ENCODE measurements at places on chromosomes 7 and 10.

DNA sequence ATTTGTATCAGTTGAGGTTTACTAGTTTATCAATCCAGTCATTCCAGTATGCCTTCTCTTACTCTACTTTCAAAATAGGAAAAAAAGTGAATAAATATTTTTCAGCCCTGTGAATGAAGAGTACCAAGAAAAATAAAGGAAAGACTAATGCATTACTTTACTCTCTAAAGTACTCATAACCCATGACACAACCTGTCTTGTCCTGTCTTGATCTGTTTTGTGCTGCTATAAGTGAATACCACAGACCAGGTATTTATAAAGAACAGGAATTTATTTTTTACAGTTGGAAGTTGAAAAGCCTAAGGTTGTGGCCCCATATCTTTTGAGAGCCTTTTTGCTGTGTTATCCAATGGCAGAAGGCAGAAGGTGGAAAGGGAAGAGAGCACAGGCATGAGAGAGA lies 194.6 kb upstream of the DKK1 start:
- no peak for DNase-seq

GRCh38 chr7:4144172-4144701 lies 537.9 kb upstream of the FOXK1 start:
- DNase-seq: no peak

GRCh38 chr10:80274396-80275134 lies 14.9 kb downstream of the MAT1A start:
- no peak for DNase-seq

DNA sequence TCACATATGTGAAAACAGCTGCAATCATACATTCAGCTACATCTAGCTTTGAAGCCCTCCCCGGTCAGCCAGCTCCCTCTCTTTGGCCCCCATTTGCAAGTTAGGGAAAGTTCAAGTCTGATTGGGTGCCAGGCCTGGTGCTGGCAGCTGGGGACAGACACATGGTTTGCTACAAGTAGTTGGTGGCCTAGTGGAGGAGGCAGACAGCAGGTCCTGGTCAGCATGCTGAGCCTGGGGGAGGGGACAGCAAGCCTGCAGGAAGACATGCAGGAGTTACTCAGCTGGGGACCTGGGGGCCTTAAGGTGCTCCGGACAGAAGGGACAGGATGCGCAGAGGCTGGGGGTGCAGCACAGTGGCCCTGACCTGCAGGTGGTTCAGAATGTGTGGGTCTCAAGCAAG lies 956.9 kb upstream of the ZNF722 start:
- no peak for DNase-seq

DNA sequence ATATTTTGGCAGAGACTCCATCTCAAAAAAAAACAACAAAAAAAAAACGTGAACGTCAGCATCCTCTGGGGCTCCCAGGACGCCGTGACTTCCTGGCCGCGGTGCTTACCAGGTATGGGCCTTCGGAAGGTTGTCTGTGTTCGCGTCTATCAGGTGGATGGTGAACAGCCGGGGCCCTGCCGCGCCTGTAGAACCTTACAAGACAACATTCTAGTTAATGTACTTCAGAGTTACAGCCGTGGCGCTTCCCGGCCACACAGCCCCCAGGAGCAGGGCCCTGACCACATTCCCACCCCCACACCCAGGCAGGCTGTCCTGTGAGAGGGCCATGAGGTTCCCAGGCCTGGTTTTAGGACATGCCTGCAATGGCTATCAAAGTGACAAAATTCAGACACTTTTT lies 111.0 kb downstream of the SMURF1 start:
- DNase-seq: no peak

DNA sequence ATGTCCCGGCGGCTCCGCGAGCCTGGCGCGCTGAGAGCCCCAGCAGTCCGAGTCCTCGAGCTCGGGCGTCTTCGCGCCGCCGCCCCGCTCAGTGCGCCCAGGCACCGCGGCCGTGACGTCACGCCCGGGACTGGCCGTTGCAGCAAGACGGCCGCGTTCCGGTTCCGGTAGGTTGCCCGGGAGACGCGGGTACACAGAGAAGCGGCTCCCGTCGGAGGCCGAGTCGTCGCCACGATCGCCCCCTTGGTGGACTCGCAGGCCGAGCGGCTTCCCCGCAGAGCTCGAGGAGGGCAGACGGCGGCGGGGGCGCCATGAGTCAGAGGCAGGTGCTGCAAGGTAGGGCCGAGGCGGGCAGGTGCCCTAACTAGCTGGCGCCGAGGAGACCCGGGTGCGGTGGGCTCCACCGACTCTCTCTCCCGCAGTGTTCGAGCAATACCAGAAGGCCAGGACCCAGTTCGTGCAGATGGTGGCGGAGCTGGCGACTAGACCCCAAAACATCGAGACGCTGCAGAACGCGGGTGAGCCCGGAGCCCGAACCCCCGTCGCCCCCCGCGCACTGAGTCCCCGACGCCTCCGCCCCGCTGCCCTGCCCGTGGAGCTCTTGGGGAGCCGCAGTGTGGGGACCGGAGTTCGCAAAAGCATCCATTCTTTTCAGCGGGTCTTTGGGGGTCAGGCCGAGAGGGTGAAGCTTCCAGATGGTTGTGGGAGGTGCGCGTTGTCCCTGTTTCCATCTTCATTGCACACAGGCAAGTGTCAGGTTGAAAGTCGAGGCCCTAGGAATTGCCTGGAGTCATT lies at the start of gene SPAG6:
Gene SPAG6 (plus strand): TSS at position 196 of the 795 bp plus-strand sequence. CDS start 116 bp downstream, at position 312.
- peak; percentile 43 for DNase-seq

GRCh38 chr7:43674559-43675436 lies 54.5 kb downstream of the COA1 start:
- no peak for DNase-seq

- DNase-seq: peak; percentile 83
These were observed 50.1 kb downstream of the LANCL2 start for GRCh38 chr7:55415173-55415778.

GRCh38 chr10:124632064-124632531 lies 112.1 kb downstream of the FAM53B start:
- DNase-seq: peak; percentile 84

DNA sequence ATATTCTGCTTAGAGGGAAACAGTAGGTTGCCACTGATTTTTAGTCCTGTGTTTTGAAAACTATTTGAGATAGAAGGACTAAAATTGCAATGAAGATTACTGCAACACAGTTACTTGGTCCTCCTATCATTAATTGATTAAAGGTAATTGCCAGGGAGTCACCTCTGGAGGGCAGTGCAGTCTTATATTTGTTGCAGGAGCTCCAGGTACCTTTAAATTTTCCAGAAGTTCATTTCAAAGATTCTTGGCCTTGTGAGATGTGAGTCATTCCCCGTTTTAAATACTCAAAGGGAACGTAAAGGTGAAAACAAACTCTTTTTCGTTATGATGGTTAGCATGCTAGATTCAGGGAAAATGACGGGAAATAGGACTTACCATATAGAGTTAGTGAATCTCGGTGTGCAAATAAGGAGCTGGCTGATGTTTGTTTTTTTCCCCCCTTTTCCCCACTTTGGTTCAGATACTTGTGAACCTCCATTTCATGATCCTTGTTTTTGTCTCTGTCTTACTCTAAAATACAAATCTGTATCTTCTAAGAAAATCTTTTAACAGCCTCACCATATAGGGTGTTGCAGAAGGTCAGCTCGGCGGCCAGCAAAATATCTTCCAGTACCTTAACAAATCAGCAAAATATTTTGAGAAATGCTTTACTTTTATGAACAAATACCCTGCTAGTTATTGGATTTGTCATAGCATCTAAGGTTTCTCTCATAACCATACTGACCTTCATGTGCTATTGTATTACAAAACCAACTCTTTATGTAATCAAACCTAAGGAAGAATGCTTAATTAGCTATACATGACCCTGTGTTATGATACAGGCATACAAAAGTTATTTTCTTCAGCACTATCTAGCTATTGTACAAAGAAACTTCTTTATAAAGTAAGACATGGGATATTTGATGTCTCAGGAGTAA lies 143.0 kb upstream of the HDAC9 start:
- no peak for DNase-seq

DNA sequence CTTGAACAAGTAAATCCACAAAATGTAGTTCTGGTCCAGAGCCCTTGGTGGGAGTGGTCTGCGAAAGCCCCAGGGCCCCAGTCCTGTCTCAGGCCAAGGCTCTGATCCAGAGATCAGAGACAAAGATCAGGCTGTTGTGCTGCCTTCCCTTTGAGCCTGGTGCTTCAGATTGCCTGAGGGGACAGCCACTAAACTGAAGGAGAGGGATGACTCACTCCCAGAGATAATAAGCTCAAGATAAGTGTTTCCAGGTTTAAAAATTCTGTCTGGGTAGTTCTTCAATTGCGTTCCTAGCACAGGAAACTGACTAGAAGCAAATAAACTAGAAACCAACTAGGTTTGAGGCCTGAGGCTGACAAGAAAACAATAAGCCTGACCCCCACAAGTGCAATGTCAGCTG lies 190.2 kb downstream of the RAMP3 start:
- no peak for DNase-seq

DNA sequence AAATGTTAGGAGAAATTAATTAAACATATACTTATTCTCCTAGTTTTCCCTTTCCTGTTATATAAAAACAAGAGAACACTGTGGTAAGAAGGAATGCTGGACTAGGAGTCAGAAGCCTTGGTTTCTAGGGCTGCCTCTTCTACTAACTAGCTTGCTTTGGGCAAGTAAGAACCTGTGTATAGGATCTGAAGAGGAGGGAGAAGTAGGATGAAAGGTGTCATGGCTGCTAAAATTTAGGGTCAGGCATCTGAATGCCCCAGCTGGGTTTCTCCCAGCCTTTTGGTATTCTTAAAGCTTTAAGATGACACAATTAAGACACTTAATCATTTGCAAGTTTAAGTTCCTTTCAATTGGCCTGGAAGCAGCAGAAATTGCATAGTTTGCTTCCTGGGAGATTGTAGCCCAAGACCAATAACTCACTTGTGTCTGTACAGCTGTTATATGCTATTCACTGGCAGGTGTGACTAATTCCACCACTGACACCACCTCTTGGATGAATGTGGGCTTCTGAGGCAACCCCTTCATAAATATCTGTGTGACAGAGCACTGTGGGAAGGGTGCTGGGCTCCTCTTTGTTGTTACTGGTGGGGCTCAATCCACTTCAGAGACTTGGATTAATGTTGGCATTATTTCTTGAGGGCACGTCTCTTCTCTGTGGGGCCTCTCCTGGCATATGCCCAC lies 137.2 kb downstream of the LRMDA start:
- no peak for DNase-seq

DNA sequence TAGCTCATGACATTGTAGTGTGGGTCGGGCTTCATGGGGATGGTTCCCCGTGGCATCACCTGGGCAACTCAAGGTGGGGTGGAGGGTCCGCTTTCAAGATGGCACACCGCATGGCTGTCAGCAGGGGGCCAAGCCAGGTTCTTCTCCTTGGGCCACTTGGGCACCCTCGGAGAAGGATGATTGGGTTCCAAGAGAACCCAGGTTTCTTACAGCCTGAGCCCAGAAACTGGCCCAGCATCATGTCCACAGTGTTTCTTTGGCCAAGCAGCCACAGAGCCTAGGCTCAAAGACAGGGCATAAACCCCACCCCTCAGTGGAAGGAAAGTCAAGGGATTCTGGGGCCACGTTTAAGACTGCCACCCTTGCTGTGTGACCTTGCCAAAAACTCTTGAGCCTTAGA lies 110.6 kb downstream of the PTPN20 start:
- DNase-seq: no peak

DNA sequence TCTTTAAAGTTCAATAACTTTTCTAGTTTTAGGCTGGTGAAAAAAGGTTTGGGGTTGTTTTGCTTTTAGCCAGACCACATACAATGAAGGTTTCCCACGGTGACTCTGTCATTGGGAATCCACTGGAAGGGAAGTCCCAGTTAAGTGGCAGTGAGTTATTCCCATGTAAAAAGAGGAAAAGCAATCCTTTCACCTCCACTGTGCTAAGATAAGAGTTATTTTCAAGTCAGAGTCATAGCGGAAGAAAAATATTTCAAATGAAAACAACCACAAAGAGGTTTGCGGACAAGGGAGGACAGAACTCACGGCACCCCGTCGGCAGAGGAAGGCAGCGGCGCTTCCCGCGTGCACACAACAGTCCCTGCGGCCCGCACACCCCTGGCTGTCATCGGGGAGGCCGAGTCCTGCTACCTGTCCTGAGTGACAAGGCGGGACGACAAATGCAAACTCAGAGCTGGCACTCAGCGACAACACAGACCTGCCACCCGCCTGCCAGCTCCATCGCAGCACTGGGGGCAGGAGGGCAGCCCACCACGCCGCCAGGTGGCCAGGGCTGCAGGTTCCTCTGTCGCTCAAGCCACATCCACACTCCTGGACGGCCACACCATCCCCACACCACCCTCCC lies 9.3 kb upstream of the PAPOLB start:
- no peak for DNase-seq

- DNase-seq: no peak
These were observed 32.8 kb downstream of the LIMK1 start for GRCh38 chr7:74116356-74116755.

GRCh38 chr10:35889971-35890675 lies 248.0 kb upstream of the FZD8 start:
- DNase-seq: no peak

- DNase-seq: no peak
These were observed 623.7 kb downstream of the PARD3 start for GRCh38 chr10:34191406-34191805.

DNA sequence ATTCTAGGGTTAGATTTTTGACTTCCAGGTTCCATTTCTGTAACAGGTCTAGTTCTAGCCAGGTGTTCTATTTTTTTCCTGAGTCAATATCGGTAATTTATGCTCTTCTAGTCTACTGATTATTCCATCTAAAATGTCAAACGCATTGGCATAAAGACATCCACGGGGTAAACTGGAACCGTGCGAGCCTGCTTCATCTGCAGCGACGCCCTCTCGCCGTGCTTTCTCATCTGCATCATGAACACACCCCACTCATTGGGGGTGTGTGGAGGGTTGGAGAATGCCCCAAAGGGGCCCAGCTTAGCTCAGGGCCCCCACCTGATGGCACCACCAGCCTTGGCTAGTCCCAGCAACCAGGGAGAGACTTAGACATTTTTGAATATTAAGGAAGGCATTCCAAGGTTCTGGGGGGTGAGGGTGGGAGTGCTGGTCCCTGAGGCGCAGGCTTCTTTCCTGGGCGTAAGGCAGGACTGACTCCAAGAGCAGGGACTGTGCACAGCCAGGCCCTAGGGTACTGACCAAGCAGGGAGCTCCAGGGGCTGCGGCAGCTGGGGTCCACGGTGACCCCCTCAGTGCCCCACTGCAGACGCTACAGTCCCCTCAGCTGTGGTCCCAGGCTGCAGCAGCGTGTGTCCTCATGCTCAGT lies 12.9 kb upstream of the CRYGN start:
- no peak for DNase-seq

DNA sequence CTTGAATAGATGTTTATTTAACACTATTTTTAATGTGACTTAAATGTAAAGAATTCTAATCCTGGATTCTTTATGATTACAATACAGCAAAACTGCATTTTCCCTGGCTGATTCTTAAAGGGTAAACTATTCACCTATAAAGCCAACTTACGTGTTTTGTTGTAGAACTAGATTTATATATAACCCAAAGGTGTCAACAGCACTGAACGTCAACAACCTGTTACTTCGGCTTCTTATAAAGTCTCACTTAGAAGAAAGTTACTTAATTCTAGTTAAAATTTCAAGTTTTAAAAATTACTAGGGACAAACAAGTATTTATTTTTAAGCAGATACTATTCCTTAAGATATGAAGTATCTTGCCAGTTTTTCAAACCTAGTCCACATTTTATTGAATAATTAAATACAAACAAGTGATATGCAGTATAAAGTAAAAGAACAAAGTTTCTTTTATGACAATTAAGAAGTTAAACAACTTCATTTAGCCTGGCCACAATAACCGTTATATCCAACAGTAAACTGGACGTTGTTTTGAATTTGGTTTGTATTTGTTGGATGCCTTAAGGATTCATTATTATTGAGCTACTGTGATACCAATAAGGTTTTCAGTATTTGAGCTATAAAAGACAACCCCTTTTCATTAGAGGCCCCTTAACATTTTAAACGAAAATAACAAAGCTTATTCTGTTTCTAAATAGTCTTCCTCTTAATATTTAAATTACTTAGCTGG lies 83.1 kb downstream of the SNX10 start:
- DNase-seq: no peak

Measured in ovary (tissue), 10 donors.